ENCODE measurements at places on chromosomes 11 and 22. TPM values are rescaled to one million over a fixed set of nuclear protein-coding genes. Genes with fewer than 3 reads are reported as not detected.

- H3K4me3 ChIP-seq, result no peak overlapping the region
- peaks cover 17% of the 10 kb centered on the region for H3K4me1 ChIP-seq
- H3K27me3 ChIP-seq, result no peaks in the 10 kb centered on the region
These were observed 346.8 kb downstream of the JRKL start for GRCh38 chr11:96736601-96737000.

Gene AQP11
- total RNA-seq, result not detected

DNA sequence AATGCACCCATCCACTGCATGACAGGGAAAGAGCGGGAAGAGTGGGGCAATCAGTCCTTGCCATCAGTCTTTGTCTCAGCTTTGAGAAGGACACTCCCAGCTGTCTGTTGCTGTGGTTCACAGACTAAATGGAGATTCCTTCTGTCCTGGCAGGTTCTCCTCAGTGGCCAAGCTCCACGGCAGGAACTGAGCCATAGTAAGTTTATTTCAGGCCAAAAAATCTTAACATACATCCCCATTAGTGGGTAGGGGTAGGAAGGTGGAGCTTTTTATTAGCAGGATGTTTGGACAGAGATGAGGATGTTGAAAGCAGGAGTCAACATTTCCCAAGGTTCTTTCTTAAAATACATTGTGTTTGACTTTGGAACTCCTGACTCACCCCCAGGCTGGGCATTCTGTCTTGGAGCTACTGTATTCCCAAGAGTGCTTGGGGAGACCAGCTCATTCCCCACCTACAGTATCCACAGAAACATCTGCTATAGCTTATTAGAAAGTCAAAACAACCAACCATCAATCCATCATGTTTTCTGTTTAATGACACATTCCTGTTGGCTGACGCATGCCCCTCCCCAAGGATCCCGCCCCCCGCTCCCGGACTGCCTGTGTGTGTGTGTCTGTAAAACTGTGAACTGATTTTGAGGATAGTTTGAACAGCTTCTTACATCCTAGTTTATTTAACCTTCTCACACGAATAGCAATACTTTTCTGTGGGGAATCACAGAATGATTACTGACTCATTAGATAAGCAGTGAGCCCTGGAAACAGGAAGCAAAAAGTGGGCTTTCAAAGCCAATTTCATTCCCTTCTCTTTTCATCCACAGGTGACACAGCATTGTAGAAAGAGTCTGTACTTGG is 109.5 kb downstream of the CCDC81 start:
- H3K27ac ChIP-seq, result peak overlapping the region; percentile 78
- DNase-seq, result peak; percentile 61
- peaks cover 15% of the 10 kb centered on the region for H3K4me1 ChIP-seq
- no peak overlapping the region for H3K4me3 ChIP-seq
- no peaks in the 10 kb centered on the region for H3K27me3 ChIP-seq

DNA sequence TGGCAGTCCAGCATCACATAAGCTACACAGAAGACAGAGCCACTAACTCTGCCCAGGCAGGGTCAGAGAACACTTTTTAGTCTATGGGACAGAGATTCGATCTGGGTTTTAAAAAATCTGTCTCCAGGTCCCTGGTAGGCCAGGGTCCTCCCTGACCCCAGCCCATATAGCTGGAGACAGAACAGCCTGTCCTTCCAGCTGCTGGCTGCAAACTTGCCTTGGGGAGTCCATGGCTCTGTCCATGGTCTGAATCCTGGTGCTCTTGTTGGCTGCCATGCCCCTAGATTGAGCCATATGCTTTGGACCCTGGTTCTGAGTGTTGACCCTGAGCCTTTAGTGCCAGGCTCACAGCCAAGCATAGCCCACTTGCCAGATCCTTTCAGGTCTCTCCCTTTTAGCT is 13.3 kb upstream of the LIPT2 start:
- H3K27ac ChIP-seq, result no peak overlapping the region
- no peak overlapping the region for H3K4me3 ChIP-seq
- no peak for DNase-seq
- H3K27me3 ChIP-seq, result no peaks in the 10 kb centered on the region
- no peaks in the 10 kb centered on the region for H3K4me1 ChIP-seq

DNA sequence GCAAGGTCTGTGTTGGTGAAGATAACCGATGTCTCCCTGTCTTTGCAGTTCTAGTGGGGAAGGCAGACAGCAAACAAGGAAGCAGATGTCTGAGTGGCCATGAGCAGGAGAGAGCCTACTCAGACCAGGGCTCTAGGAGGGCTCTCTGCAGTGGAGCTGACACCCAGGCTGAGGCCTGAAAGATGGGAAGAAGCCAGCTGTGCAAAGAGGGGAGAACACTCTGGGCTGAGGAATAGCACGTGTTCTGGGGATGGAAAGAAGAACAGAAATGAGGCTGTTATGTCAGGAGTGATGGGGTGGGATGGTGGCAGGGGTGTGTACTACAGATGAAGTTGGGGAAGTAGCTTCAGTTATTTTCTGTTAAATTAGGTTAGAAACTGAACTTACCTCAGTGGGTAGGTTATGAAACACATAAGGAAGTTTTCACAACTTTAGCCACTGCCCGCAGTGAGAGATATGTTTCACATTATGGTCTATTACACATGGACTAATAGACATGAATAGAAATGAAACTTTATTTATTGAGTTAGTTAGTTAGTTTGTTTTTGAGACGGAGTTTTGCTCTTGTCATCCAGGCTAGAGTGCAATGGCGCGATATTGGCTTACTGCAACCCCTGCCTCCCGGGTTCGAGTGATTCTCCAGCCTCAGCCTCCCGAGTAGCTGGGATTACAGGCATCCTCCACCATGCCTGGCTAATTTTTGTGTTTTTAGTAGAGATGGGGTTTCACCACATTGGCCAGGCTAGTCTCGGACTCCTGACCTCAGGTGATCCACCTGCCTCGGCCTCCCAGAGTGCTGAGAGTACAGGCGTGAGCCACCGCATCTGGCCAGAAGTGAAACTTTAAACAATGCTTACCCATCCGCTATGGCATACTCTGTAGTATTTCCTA is 7.8 kb downstream of the DCPS start:
- no peak overlapping the region for H3K4me3 ChIP-seq
- H3K27ac ChIP-seq, result no peak overlapping the region

GRCh38 chr22:37178350-37179125 is 9.5 kb downstream of the C1QTNF6 start:
- no peak overlapping the region for H3K4me3 ChIP-seq
- H3K36me3 ChIP-seq, result no peaks in the 10 kb centered on the region
- H3K27me3 ChIP-seq, result no peaks in the 10 kb centered on the region

Gene APOC3
- not detected for total RNA-seq

Gene KRTAP5-11
- not detected for total RNA-seq

- H3K27ac ChIP-seq, result no peak overlapping the region
- H3K4me1 ChIP-seq, result no peaks in the 10 kb centered on the region
- no peak for DNase-seq
- H3K4me3 ChIP-seq, result no peak overlapping the region
- no peaks in the 10 kb centered on the region for H3K36me3 ChIP-seq
- no peaks in the 10 kb centered on the region for H3K27me3 ChIP-seq
These were observed 35.0 kb upstream of the SPON1 start for GRCh38 chr11:13927481-13927880.

- H3K27me3 ChIP-seq, result no peaks in the 10 kb centered on the region
- peaks cover 24% of the 10 kb centered on the region for H3K36me3 ChIP-seq
- H3K4me1 ChIP-seq, result peaks cover 4% of the 10 kb centered on the region
These were observed 54.7 kb downstream of the PICALM start for GRCh38 chr11:86014221-86014620.

Gene SCGB2A2
- total RNA-seq, result 3.7 TPM

GRCh38 chr11:83656796-83657330 is 370.7 kb upstream of the CCDC90B start:
- no peak overlapping the region for H3K4me3 ChIP-seq
- no peak overlapping the region for H3K27ac ChIP-seq
- no peaks in the 10 kb centered on the region for H3K36me3 ChIP-seq

Gene TREH
- total RNA-seq, result not detected

DNA sequence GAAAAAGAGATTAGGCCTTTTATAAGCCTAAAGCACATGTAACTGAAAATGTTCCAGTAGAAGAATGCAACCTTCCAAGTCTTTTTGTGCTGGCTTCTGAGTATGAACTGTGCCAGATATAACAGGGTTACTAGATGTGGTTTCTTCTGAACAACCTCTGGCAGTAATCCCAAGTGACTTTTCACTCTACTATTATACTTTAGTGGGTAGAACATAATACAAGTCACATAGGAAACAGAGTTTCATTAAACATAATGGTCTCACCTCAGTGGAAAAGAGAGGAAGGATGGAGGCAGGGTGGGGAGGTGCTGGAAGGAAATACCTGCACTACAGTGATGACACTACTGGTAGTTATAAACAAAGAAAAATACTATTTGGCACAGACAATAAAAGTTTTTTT is 81.3 kb downstream of the PHF21A start:
- no peak overlapping the region for H3K27ac ChIP-seq
- H3K4me1 ChIP-seq, result peaks cover 8% of the 10 kb centered on the region
- no peaks in the 10 kb centered on the region for H3K27me3 ChIP-seq
- H3K4me3 ChIP-seq, result no peak overlapping the region

- no peaks in the 10 kb centered on the region for H3K4me1 ChIP-seq
- no peak overlapping the region for H3K27ac ChIP-seq
- H3K36me3 ChIP-seq, result no peaks in the 10 kb centered on the region
- DNase-seq, result no peak
- no peak overlapping the region for H3K4me3 ChIP-seq
- no peaks in the 10 kb centered on the region for H3K27me3 ChIP-seq
These were observed 46.2 kb downstream of the BRSK2 start for GRCh38 chr11:1435820-1436467.

- no peak overlapping the region for H3K27ac ChIP-seq
- H3K4me3 ChIP-seq, result no peak overlapping the region
- no peaks in the 10 kb centered on the region for H3K36me3 ChIP-seq
- no peaks in the 10 kb centered on the region for H3K4me1 ChIP-seq
- H3K27me3 ChIP-seq, result no peaks in the 10 kb centered on the region
- DNase-seq, result no peak
These were observed 60.4 kb downstream of the KCNC1 start for GRCh38 chr11:17794981-17795380.

- H3K4me1 ChIP-seq, result no peaks in the 10 kb centered on the region
- H3K36me3 ChIP-seq, result peaks cover 13% of the 10 kb centered on the region
- no peak overlapping the region for H3K27ac ChIP-seq
- H3K4me3 ChIP-seq, result no peak overlapping the region
These were observed 124.1 kb upstream of the MTNR1B start for GRCh38 chr11:92845390-92845789.

GRCh38 chr11:10584071-10584501 is 15.6 kb upstream of the LYVE1 start:
- H3K4me1 ChIP-seq, result peaks cover 34% of the 10 kb centered on the region
- H3K27ac ChIP-seq, result peak overlapping the region; percentile 73
- DNase-seq, result no peak

DNA sequence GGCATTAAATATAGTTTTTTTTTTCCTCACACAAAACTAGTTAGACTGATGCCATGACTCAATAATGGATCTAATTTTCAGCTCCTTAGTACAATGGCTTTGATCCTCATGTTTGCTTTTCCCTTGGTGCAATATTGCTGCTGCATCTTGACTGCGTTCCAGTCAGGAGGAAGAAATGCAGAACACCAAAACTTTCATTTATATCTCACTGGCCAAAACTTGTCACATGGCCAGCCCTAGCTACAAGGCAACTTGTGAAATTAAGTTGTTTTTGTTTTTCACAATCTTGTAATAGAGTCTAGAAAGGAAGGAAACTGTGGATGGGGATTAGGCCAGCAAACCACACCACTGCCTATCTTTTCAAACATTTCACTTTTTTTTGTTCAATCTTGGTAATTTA is 36.7 kb downstream of the SMC1B start:
- no peaks in the 10 kb centered on the region for H3K36me3 ChIP-seq
- H3K27ac ChIP-seq, result no peak overlapping the region
- no peaks in the 10 kb centered on the region for H3K27me3 ChIP-seq
- no peak for DNase-seq
- H3K4me3 ChIP-seq, result no peak overlapping the region

DNA sequence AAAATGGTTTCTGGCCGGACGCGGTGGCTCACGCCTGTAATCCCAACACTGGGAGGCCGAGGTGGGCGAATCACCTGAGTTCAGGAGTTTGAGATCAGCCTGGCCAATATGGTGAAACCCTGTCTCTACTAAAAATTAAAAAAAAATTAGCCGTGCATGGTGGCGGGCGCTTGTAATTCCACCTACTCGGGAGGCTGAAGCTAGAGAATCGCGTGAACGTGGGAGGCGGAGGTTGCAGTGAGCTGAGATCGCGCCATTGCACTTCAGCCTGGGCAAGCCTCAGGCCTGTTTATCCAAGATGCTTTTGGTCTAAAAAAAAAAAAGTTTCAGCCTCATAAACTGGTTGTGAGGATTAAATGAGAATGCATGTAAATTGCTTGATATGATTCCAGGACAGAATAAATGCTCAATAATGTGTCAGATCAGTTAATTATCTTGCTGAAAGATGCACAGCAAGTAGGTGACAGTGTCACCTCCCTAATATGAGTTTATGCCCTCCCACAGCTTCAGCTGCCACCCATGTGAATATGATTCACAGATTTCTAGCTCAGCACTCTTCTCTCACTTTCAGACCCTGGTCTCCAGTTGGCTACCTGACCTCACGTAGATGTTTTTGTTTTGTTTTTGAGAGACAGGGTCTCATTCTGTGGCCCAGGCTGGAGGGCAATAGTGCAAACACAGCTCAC is 1.1 kb upstream of the ALG8 start:
- H3K27me3 ChIP-seq, result no peaks in the 10 kb centered on the region
- no peak overlapping the region for H3K27ac ChIP-seq
- peak overlapping the region; percentile 81 for H3K4me3 ChIP-seq
- no peaks in the 10 kb centered on the region for H3K36me3 ChIP-seq

Gene ADM
- 50.0 TPM for total RNA-seq

- no peak for DNase-seq
- no peaks in the 10 kb centered on the region for H3K27me3 ChIP-seq
- no peak overlapping the region for H3K27ac ChIP-seq
- H3K36me3 ChIP-seq, result peaks cover 4% of the 10 kb centered on the region
- H3K4me1 ChIP-seq, result no peaks in the 10 kb centered on the region
These were observed 9.2 kb downstream of the CDPF1 start for GRCh38 chr22:46240907-46241306.

DNA sequence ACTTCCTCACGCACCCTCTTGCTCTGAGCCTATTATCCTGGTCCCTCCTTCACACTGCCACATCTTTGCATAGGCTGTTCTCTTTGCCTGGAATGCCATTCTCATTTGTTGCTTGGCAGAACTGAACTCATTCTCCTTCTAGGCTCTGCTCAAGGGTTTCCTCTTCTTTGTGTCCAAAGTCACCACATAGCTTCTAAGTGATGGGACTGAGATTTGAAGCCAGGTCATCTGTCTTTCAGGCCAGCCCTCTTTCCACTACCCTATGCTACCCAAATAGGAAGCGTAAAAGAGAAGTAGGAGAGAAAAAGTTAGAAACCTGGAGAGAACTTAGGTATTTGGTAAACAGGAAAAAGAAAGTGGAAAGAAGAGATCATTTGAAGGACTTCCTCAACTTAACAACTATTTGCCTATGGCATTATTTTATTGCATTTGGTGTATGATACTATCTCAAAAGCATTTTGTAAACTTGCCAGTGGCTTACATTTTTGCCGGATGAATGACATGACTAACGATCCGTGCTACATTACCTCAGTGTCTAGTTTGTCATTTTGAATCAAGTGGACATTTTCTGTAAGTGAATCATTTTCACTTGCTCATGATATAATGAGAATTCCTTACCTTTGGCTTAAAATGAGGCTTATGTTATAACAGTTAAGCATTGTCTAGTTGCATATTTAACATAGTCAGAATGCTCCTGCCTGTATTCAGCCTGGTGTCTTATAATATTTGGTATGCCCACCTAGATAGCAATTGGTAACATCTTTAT is 18.5 kb downstream of the NF2 start:
- H3K4me3 ChIP-seq, result no peak overlapping the region
- H3K27ac ChIP-seq, result peak overlapping the region; percentile 49
- H3K36me3 ChIP-seq, result no peaks in the 10 kb centered on the region
- DNase-seq, result no peak
- no peaks in the 10 kb centered on the region for H3K27me3 ChIP-seq
